Central memory CD4-positive, alpha-beta T cell (primary cell): ENCODE measurements at places on chromosomes 7 and 10.

GRCh38 chr10:12193193-12193592, 2.5 kb downstream of the NUDT5 start:
- no peak for DNase-seq

DNA sequence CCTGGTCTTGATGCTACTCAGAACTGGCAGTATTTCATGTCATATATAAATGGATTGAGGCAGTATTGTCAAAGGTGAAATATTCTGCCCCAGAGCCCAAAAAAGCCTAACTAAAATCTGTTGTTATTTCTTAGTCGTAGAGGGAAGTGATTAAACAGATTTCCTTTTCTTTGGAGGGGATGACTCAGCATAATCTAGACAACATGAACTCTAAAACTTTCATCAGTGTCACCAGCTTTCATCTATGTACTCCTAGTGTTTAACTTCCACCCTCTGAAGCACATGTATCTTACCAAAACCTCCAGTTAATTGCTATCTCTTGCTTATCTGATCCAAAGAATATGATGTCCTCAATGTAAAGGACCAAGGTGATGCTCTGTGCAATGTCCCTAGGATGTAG, 97.1 kb upstream of the ARID5B start:
- DNase-seq = no peak

GRCh38 chr10:9921544-9921943, 1096.1 kb upstream of the CELF2 start:
- no peak for DNase-seq

- DNase-seq = no peak
Measured at GRCh38 chr7:1062296-1063294, 18.2 kb downstream of the GPR146 start.

GRCh38 chr7:5625938-5626337, 155.5 kb downstream of the RNF216 start:
- DNase-seq = no peak

DNA sequence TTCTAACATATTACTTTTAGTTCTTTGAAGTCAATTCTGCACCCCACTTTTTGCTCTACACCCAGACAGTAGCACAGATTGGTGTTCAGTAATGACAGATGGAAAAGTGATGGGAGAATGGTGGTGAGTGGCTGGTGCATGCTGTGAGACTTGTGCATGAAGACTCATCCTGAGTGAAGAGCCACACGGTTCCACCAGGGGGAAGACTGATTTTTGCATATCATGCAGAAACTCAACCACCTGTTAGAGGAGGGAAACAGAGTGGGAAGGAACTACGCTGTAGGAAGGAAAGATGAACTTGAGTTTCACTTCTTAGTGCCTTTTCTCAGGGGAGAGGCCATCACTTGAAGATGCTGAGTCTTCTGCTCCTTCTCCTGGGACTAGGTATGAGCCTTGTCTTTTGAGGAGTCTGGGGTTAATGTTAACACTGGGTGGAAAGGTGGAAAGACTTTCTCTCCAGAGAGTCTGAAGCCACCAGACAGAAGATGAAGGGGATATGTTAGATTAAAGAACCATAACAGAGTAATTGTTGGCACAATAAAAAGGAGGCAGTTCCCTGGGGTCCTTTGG, 9.3 kb upstream of the PRSS1 start:
- no peak for DNase-seq

DNA sequence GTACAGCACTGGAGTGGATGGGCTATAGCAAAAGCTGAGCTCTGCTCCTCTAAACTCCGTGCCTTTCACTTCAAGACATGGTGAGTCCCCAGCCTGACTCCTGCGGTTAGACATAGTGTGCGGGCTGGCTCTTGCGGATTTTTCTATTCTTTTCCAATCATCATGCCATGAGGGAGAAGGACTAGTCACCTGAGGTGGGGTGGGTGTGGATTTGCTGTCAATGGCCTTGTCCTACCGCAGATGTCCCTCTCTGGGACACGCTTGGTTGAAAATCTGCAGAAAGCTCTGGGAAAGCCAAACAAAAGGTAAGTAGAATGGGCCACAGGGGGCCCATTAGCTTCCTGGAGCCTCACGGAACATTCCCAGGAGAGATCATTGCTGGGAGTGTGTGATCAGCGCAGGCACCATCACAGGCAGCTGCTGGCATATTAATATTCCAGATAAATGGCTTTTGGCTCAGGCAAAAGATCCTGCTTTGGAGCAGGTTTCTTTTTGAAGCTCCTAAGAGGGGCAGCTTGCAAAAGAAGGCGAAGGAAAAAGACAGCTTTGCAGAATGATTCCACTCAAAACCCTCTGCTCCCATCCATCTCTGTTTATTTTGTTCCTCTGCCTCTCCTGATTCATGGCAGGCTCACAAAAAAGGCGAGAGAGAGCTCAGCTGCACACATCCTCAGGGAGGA, 509.0 kb upstream of the ZMIZ1 start:
- no peak for DNase-seq
